NCI-H1436 treated with DMSO at 0.1 percent for 48 hours (cell line): ENCODE measurements at places on chromosomes 7 and 10.

GRCh38 chr7:6164491-6164890 is 107.9 kb downstream of the CYTH3 start:
- DNase-seq: no peak

- no peak for DNase-seq
Observed at GRCh38 chr7:107384025-107384424, 85.8 kb upstream of the GPR22 start.

GRCh38 chr10:8052956-8053445 is 1.5 kb upstream of the GATA3 start:
- DNase-seq: no peak

- DNase-seq: no peak
Observed at GRCh38 chr7:102125127-102125596, 161.5 kb upstream of the SH2B2 start.

- no peak for DNase-seq
Observed at GRCh38 chr10:12499076-12499986, 150.0 kb downstream of the CAMK1D start.

- DNase-seq: no peak
Observed at GRCh38 chr7:45574416-45574668, 174 bp downstream of the ADCY1 start.

- no peak for DNase-seq
Observed at GRCh38 chr10:22657566-22658225, 56.7 kb downstream of the PIP4K2A start.

GRCh38 chr10:117531371-117532002 is 11.1 kb upstream of the EMX2 start:
- DNase-seq: no peak
